PC-3 (cell line): ENCODE measurements at places on chromosomes 1 and 21.

DNA sequence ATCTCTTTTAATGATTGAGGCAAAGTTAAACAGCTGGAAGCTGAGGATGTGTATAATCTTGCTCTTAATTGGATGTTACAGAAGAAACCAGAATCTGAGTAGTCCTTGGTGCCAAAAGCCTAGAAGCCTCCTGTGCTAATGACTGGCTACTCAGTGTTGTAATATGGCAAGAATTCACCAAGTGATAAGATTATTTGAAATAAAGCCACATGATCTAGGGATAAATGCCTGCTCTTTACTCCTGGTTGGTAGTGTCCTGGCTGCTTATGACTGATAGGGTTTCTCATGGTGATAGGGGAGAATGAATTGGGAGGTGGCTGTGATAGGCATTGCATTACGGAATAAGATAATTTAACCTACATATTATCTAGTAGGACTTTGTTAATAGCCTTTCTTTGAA, 13.6 kb upstream of the MAB21L3 start:
- DNase-seq = no peak

GRCh38 chr1:171929121-171929520, 87.8 kb downstream of the DNM3 start:
- peak; percentile 30 for DNase-seq

- peak; percentile 97 for DNase-seq
Observed at GRCh38 chr1:147890177-147890790, 12.3 kb upstream of the GJA8 start.

DNA sequence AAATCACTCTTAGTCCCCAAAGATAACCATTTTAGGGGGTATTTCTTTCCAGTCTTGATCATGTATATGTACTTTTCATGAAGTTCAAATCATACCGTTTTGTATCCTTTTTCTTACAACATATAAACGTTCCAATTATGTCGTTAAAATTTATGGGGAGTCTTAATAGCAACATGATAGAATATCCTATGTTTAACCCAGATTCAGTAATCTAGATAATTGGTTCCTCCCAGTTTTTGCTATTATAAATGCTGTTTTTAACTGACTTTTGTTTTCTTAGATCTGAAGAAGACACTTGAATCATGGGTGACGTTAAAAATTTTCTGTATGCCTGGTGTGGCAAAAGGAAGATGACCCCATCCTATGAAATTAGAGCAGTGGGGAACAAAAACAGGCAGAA, 3.1 kb downstream of the DHX9 start:
- no peak for DNase-seq

- no peak for DNase-seq
Observed at GRCh38 chr1:6904476-6905170, 119.4 kb downstream of the CAMTA1 start.

- no peak for DNase-seq
Observed at GRCh38 chr1:14735841-14736240, 137.4 kb downstream of the KAZN start.

DNA sequence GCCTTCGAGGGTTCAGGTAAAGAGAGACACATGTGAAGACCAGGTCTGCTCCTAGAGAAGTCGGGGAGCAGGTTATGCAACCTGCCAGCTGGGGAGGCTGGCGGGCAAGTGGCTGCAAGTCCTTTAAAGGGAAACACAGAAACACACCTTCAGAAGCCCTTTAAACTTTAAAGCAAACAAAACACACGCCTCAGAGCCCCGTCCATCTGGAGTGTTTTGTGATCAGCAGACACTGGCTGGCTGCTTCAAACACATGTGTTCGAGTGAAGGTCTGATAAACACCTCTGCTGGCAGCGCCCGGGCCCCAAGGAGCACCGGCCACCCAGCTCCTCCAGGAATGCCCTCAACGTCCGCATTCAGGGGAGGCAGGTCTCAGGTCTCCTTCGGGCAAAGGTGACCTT, 15.2 kb downstream of the RIPK4 start:
- peak; percentile 41 for DNase-seq

- peak; percentile 71 for DNase-seq
Observed at GRCh38 chr1:235843461-235843961, 23.2 kb downstream of the LYST start.

GRCh38 chr1:40777224-40777970, 6.2 kb upstream of the KCNQ4 start:
- DNase-seq = no peak

DNA sequence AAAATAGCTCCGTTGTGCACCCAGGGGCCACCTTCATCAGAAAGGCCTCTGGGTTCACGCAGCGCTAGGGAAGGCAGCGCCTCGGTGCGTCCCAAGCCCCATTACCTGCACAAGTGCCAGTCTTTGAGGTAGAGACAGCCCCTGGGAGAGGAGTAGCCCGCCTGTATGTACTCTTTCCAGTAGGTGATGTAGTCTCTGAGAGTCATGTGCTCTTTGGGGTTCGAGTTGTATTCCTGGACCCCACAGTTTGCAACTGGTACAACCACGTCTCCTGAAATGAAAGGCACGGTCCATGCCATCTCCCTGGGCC, 601 bp downstream of the JMJD4 start:
- DNase-seq = no peak

GRCh38 chr1:38950553-38950952, 8.9 kb upstream of the RHBDL2 start:
- DNase-seq = no peak

- no peak for DNase-seq
Observed at GRCh38 chr1:155872527-155872926, 13.2 kb downstream of the SYT11 start.

- no peak for DNase-seq
Observed at GRCh38 chr1:55958498-55958897, 620.9 kb downstream of the PLPP3 start.
